IPS-NIHi11 (cell line): ENCODE measurements at places on chromosomes 6 and 20.

DNA sequence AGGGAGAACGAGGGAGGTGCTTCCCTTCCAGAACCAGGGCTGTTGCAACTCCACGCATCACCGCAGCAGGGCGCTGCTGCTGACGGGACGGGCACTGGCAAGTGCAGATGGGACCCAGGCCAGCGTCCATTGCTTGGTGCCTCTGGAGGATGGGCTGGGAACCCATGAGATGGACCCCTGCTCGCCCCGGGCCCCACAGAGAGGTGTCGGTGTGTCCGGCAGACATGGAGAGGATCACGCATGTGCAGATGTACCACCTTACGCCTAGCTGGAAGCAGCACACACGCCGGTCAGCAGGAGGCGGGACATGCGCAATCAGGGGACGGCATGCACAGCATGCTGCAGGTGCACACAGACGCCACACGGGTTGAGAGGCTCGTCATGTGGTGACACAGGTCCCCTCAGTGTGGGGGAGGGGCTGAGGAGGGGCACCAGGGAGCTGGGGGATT is 5.7 kb downstream of the CABLES2 start:
- DNase-seq, result peak; percentile 91

DNA sequence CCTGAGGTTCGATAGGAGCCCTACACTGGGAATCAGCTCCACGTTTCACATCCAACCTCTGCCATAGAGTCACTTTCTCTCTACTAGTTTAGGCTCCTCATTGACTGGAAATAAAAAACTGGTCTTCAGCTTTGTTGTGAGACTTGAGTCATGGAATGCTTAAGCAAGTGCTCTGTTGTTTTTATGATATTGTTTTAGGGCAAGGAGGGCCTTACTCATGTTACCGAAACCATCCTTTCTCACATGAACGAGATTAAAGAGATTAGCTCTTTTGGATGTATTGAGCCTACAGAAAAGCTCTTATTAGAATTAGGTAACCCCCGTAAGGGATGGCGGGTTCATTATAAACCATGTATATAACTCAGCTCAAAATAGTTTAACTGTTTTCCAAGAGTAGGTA is 6.9 kb upstream of the MOCS1 start:
- DNase-seq, result no peak

DNA sequence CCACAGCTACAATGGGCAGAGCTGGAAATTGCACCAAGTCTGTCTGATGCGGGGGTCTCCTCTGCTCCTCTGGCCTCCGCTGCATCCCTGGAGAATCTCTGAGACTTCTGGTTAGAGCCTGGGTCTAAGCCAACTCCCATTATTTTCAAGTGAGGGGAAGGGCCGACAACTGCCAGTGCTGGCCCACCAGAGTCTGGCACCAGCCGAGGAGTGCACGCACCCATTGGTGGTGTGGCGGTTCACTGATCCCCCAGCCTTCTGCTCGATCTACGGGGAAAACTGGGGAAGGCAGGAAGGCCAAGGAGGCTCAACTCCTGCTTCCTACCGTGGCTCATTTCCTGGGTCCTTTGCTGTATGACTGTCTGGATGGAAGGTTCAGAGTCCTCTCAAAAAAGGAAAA is 6.2 kb downstream of the NQO2 start:
- no peak for DNase-seq

DNA sequence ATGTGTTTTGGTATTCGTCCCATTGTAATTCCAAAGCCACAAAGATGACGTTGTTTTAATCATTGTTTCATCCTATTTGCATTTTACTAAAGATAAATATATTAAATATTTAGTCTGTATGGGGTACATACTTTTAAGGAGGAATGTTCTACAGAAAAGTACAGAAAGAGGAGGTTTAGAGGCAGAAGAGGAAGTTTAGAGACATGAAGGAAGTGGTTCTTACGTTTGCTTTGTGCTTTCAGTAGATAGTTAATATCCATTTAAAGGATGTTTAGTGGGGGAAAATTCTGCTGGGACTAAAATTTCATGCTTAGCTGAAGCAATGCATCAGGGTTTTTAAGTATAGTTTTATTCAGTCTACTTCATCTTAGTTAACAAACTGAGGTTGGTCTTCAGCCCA is 116.6 kb downstream of the CRYBG1 start:
- no peak for DNase-seq

DNA sequence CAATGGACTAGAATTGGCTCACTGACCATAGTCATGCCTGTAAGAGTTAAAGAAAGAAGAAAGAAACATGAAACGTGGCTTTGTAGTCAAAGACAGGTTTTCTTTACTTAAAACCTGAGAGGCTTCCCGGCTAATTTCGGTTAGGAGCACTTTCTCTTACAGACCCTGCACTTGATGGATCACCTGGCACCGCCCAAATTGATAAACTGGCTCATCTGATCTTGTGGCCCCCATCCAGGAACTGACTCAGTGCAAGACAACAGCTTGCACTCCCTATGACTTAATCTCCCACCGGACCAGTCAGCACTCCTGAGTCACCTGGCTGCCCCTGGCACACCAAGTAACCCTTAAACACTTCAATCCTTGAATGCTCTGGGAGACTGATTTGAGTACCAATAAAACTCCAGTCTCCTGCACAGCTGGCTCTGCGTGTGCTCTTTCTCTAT is 12.3 kb downstream of the TMEM14B start:
- no peak for DNase-seq

DNA sequence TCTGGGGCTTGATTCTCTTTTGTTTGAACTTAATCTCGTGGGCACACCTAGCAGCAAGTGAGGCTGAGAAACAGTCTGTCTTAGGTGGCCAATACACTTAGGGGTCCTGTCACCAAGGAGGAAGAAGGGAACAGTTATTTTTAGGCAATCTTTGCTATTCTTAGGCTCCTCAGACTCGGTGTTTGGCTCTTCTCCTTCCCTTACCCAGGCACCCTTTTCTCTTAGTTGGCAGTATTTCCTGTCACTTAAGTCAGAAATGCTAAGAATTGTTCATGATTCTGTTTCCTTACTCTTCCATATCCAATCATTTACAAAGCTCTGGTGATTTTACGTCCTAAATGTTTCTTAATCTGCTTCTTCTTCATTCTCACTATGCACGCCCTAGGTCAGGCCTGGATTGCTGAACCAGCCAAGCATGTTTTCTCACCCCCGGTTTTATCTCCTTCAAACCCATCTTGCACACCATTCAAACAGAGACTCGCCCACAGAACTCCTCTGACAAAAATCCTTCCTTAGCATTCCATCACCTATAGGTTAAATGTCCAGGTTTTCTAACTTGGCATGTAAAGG is 45.2 kb upstream of the TMEM217 start:
- DNase-seq, result no peak

DNA sequence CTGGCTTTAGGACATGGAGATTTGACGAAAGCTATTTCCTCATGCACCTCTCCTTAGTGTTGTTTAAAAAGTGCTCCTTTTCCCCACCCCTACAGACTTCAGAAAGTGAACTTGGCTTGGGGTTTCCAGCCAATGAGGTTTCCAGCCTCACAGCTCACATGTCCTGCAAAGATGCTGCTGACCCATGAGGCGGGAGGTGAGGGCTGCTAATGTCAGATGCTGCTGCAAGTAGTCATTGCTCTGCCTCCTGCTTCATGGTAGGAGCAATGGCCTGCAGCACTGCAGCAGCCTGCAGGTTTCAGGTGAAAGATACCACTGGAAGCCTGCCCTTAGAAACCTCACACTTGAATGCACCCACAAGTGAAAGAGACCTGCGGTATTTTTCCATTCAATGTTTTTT is 112.8 kb downstream of the LAMP5 start:
- DNase-seq, result no peak

DNA sequence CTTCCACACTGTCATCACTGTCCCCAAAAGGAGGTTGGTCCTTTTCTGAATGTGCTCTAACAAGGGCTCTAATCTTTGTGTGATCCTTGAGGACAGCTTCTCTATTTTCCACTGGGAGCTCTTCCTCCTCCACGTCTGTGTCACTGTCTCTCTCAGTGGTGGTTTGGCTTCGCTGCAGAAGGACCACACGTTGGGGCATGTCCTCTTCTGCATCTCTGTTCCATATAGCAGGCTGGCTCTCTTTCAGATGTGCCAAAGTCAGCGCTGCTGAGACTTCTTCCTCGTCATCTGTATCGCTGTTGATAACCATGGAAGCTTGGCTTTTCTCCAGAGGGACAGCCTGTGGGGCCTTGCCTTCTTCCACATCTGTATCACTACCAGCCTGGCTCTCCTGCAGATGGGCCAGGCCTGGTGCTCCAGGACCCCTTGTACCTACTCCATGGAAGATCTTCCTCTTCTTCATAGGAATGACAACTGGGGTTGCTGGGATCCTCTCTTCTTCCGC is 4.6 kb downstream of the MDC1 start:
- DNase-seq, result no peak

- DNase-seq, result peak; percentile 30
These were observed 38.7 kb upstream of the SMIM28 start for GRCh38 chr6:138339024-138339423.

GRCh38 chr6:39197922-39198500 is 31.3 kb downstream of the KCNK5 start:
- no peak for DNase-seq

GRCh38 chr6:139640921-139641320 is 266.5 kb upstream of the CITED2 start:
- DNase-seq, result no peak

GRCh38 chr6:105336986-105337385 is 65.9 kb downstream of the PREP start:
- DNase-seq, result no peak

DNA sequence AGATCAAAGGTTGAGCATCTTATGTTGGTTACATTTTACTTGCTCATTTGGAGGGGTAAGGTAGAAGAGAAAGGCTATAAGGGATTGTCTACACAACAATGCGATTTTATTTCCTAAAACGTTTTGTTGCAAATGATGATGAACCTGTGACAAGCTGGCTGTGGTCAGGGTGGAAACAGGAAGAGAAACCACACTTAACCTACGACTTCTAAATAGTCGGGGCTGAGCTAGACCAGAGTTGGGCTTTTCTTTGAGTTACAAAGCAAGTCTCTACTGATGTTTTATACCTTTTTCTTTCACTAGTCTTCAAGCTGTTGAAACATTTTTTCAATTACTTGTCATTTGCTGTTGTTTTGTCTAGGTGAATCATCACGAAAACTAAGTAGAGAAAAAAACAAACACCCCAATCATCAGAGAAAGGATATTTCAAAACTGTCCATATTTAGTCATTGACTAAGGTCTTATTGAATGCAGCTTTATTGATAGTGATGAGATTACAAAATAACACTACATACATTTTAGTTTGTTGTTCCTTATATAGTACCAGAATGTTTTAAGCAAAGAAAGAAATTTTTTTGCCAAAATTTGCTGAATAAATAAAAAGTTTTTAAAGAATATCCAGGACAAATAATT is 18.0 kb downstream of the KLHL31 start:
- no peak for DNase-seq

DNA sequence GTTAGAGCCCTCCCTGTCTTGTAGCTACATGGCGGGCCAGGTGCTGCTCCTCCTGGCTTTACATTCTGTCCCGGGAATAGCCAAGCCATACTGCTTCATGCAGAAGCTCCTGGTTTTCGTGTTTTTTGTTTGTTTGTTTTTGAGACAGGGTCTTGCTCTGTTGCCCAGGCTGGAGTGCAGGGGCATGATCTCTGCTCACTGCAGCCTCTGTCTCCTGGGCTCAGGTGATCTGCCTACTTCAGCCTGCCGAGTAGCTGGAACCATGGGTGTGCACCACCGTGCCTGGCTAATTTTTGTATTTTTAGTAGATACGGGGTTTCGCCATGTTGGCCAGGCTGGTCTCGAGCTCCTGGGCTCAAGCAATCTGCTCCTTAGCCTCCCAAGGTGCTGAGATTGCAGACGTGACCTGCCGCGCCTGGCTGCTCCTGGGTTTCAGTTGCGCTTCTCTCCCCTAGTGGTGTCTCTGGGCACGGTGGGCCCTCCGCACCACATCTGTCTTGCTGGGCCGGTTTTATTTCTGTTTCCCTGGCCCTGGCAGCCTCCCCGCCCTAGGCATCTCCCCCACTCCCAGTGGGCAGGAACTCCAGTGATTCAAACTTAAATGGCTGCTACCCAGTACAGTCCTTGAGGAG is 12.9 kb downstream of the CDYL start:
- DNase-seq, result peak; percentile 37

DNA sequence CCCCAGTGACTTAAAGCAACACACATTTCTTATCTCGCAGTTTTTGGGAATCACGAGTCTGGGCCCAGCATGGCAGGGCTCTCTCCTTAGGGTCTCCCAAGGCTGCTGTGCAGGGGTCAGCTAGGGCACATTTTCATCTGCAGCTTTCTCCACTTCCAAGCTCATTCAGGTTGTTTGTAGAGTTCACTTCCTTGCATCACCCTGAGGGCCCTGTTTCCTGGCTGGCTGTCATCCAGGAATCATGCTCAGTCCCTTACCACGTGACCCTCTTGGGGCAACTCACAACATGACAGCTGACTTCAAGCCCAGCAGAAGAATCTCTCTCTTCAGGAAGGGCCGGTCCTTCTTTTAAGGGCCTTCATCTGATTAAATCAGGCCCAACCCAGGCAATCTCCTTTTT is 21.3 kb downstream of the SNAP25 start:
- DNase-seq, result no peak

- no peak for DNase-seq
These were observed 162.4 kb downstream of the CDKAL1 start for GRCh38 chr6:20696676-20697075.

GRCh38 chr20:50413088-50413500 is 97.1 kb upstream of the PTPN1 start:
- no peak for DNase-seq

GRCh38 chr6:13099771-13100170 is 228.6 kb downstream of the TBC1D7 start:
- DNase-seq, result no peak

- no peak for DNase-seq
These were observed 30.8 kb upstream of the CD2AP start for GRCh38 chr6:47446669-47447330.

- no peak for DNase-seq
These were observed 682 bp upstream of the CHD6 start for GRCh38 chr20:41618807-41619311.

DNA sequence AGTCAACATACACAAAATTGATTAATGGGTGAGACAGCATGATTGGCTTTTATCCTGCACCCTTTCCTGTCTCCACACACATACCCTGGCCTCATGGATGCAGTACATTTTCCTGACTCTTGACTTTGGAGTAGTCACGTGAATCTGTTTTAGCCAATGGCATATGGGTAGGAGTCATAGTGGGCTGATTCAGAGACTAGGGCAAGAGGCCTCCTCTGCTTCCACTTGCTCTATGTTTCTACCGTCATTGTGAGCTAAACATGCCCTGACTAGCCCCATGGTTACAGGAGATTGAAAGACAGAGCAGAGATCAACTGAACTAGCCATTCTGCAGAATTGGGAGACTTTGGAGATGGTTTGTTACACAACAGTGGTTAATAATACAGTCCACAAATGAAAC is 850.0 kb downstream of the DHX35 start:
- DNase-seq, result no peak

DNA sequence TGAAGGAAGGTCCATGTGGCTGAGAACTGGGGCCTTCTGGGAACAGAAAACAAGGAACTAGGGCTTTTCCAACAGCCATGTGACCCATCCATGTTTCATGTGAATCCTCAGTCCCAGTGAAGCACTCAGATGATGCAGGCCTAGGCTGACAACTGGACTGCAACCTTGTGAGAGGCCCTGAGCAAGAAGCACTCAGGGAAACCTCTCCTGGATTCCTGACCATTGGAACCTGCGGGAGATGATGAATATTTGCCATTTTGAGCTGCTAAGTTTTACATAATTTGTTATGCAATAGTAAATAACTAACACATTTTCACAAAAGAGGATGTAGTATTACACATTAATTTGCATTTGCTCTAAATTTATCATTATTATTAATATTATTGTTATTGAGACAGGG is 38.4 kb upstream of the HLA-G start:
- no peak for DNase-seq

GRCh38 chr20:59443550-59443949 is 143.1 kb downstream of the EDN3 start:
- no peak for DNase-seq
